ENCODE measurements at places on chromosomes 4 and X. TPM values are rescaled to one million over a fixed set of nuclear protein-coding genes. Genes with fewer than 3 reads are reported as not detected.

GRCh38 chr4:38861791-38862190, 5.2 kb upstream of the TLR6 start:
- H3K36me3 ChIP-seq = no peaks in the 10 kb centered on the region
- no peak overlapping the region for H3K27ac ChIP-seq
- no peak overlapping the region for H3K4me3 ChIP-seq
- peaks cover 17% of the 10 kb centered on the region for H3K4me1 ChIP-seq
- DNase-seq = no peak

DNA sequence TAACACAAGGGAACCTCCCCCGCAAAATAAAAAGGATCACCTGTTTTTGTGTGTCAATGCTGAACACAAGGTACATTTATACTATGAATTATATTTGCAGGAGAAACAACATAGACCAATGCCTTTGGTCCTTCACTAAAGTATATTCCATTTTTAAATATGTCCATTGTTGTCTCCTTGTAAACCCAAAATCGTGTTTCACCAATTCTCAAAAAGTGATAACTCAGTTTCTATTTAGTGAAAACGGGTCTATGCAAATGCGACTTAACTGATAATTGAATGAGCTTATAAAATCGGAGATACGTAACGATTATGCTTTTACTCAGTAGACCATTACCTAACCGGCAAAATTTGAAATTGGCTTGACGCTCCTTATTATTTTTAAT, 2.1 kb downstream of the BRWD3 start:
- peak overlapping the region; percentile 52 for H3K4me3 ChIP-seq
- H3K27me3 ChIP-seq = no peaks in the 10 kb centered on the region
- H3K4me1 ChIP-seq = peaks cover 12% of the 10 kb centered on the region
- peak overlapping the region; percentile 73 for H3K27ac ChIP-seq

The INTS12 gene
- 27.9 TPM for total RNA-seq

DNA sequence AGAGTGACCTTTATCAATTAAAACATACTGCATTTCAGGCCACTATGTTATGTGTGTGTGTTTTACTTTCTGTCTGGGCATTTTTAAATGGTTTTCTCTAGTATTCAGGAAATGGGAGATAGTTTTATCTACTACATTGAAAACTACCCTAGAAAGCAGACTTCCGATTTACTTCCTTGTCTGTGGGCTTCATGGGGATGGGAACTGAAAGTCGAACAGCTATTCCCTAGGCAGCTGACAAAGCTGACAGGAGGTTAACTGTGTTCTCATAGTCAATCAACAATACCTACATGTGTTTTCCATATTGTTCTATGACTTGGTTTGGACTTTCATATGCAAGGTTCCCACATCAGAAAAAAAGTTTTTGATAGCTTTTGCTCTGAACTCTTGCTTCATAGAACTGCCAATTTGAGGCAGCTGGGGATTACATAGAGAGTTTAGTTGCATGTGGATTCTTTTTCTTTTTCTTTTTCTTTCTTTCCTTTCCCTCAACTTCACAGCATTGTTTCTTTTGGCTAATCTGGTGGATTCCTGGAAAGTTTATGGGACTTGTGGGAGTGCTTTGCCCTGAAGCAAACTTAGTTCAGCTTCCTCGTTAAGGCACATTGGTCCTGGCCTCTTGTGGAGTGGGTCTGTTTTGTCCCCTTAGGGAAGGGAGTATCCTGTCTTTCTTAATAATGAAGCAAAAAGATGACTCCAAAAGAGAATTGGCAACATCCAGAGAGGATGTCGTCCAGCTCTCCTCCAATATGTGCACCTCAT, 327.1 kb upstream of the GIMD1 start:
- H3K27ac ChIP-seq = no peak overlapping the region
- H3K27me3 ChIP-seq = no peaks in the 10 kb centered on the region
- no peaks in the 10 kb centered on the region for H3K36me3 ChIP-seq
- no peak for DNase-seq
- H3K4me3 ChIP-seq = no peak overlapping the region

The NFKB1 gene
- 28.8 TPM for total RNA-seq

The CSAG2 gene
- not detected for total RNA-seq

GRCh38 chr4:2246384-2247127, 4.6 kb upstream of the HAUS3 start:
- H3K4me3 ChIP-seq = no peak overlapping the region
- peaks cover 4% of the 10 kb centered on the region for H3K36me3 ChIP-seq
- H3K4me1 ChIP-seq = peaks cover 23% of the 10 kb centered on the region
- no peaks in the 10 kb centered on the region for H3K27me3 ChIP-seq

DNA sequence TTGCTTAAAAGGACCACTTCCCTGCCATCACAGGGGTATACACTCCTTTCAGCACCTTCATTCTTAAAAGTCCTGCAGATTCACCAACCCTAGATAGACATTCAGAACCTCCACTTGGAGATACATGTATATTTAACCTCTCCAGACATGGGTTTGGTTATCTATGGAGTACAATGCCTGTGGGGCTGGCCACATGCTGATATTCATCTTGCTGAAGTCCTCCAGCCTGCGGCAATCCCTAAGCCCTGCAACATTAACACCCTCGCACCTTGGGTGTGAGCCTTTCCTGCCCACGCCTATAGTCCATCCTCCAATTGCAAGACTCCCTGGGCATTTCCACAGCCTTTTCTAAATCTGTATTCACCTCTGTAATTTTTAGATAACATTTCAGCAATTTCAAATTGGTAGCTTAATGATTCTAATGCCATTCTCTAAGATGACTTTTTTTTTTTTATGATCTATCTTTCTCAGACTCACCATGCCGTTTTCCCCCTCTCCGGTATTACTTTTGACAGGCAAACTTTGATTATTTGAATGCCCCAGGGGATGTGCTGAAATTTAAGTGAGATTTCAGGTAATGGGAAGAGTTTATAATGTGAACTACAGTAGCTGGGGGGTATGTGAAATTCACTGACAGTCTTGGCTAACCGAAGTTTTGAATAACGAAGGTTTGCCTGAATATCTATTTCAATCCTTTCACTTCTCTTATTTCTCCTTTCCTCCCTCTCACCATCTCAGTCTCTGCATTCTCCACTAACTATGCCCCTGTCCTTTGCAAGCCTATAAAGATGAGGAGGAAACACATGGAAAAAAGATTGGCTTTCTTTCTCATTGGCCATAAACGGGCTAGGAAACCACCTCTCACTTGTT, 24.1 kb downstream of the CCDC149 start:
- no peak overlapping the region for H3K4me3 ChIP-seq
- no peak overlapping the region for H3K27ac ChIP-seq
- no peak for DNase-seq
- H3K36me3 ChIP-seq = no peaks in the 10 kb centered on the region

DNA sequence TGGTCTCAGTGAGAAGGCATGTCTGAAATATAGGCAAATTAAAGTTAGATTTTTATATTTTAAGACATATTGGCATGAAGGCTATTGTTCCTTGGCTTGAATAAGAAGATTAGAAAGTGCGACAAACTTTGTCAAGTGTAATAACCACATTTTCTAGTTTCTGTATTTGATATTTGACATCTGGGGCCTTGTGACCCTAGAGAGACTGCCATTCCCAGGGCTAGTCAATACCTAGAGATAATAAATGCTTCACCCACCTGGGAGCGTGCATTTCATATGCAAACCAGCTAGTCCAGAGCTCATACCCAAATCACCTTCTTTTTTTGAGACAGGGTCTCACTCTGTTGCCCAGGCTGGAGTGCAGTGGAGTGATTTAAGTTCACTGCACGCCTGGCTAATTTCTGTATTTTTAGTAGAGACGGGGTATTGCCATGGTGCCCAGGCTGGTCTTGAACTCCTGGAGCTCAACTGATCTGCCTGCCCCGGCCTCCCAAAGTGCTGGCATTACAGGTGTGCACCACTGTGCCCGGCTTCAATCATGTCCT, 62.6 kb downstream of the COQ2 start:
- H3K27ac ChIP-seq = no peak overlapping the region
- H3K27me3 ChIP-seq = no peaks in the 10 kb centered on the region
- DNase-seq = no peak
- no peaks in the 10 kb centered on the region for H3K36me3 ChIP-seq
- H3K4me3 ChIP-seq = no peak overlapping the region

- peaks cover 11% of the 10 kb centered on the region for H3K4me1 ChIP-seq
- peak overlapping the region; percentile 92 for H3K27ac ChIP-seq
- H3K27me3 ChIP-seq = no peaks in the 10 kb centered on the region
- peak; percentile 20 for DNase-seq
- peak overlapping the region; percentile 80 for H3K4me3 ChIP-seq
- no peaks in the 10 kb centered on the region for H3K36me3 ChIP-seq
These were observed 488 bp downstream of the TBC1D25 start for GRCh38 chrX:48540028-48540375.

The AMER1 gene
- 5.9 TPM for total RNA-seq

DNA sequence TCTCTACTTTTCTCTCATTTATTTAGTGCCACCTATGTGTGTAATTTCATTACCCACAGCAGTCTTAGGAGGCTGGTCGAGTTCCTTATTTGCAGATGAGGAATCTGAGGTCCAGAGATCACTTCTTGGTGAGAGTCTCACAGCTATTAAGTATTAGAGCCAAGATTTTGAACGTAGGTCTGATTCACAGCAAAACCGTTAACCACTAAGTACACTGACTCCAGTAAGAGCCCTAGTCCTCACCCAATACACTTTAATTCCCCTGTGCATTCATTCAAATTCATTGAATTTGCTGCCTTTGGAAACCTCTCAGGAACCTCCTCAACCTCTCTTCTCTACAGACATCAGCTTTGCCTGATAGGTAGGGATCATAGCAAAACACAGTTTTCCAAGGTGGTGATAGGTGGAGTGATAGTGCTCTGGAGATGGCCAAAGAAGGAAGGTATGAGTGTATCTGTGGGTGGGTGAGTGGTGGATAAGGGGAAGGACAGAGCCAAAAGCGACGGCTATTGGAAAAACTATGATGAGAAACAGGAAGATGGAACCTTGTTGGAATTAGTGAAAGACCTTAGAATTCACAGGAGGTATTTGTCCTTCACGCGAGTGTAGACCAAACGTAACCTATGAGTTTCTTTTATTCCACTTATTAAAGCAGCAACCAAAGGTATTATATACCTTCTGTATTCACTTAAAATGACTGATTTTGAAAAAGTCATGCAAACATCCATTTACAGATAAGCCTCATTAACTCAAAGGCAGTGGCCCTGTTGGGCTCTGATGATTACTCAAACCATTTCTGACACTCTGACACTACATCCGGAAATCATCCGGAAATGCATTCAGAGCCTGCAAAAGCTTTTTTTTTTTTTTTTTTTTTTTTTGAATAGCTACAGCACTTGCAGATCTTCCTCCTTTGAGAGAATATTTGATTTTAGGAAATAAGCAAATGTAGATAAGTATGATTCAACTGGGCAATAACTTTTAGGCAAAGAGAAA, 6.3 kb downstream of the FMR1 start:
- no peak overlapping the region for H3K4me3 ChIP-seq
- no peak overlapping the region for H3K27ac ChIP-seq
- H3K27me3 ChIP-seq = no peaks in the 10 kb centered on the region
- no peaks in the 10 kb centered on the region for H3K36me3 ChIP-seq

The VSIG1 gene
- not detected for total RNA-seq

The PRICKLE3 gene
- 32.4 TPM for total RNA-seq

DNA sequence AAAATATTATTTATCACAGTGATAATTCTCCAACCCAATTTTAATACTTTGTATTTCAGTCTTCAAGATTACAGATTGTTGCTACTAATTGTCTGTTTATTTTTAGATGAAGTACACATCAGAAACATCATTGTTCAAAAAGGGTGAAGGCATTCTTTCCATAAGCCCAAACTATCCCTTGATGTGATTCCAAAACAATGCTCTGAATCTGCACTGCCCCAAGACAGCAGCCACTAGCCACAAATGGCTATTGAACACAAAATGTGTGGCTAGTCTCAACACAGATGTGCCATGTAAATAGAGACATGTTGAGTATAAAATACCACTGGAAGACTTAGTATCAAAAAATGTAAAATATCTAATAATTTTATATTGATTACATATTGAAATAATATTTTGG, 150.7 kb upstream of the MAB21L2 start:
- H3K4me3 ChIP-seq = no peak overlapping the region
- no peak overlapping the region for H3K27ac ChIP-seq
- no peaks in the 10 kb centered on the region for H3K36me3 ChIP-seq
- no peak for DNase-seq
- H3K4me1 ChIP-seq = no peaks in the 10 kb centered on the region

Measured in tibial nerve (tissue), 4 donors.